Mucosa of gallbladder (tissue), 1 donor: ENCODE measurements at places on chromosomes 11 and 22.

DNA sequence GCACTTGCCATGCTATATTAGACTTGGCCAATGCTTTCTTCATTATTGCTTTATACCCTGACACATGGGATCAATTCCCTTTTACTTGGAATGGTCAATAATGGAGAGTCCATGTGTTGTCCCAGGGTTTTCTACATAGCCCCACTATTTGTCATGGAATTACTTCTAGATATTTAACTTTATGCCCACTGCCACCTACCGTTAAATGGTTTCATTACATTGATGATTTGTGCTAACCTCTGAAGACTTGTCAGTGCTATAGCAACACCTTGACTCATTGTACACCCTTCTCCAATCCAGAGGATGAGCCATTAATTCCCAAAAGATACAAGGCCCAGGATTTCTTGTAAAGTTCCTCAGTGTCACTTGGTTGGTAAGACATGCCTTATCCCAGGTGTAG is 31.4 kb upstream of the SLC22A25 start:
- no peak for DNase-seq

DNA sequence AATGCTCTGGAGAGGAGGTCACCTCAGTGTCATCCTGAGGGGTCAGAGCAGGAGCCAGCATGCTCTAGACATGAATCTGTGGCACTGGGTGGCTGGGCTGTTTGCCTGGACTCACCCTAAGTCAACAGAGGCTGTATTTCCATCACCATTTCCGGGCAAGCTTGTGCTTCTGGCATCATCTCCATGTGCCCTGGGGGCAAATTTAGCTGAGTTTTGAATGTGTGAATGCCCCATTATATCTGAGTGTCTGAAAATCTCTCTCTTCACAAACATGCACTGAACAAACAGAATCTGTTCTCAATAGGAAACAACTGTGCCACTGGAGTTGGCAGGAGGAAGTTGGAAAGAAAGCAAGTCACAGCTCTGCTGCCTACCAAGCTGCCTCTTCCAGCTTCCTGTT is 356.2 kb downstream of the GRM5 start:
- DNase-seq = peak; percentile 47

DNA sequence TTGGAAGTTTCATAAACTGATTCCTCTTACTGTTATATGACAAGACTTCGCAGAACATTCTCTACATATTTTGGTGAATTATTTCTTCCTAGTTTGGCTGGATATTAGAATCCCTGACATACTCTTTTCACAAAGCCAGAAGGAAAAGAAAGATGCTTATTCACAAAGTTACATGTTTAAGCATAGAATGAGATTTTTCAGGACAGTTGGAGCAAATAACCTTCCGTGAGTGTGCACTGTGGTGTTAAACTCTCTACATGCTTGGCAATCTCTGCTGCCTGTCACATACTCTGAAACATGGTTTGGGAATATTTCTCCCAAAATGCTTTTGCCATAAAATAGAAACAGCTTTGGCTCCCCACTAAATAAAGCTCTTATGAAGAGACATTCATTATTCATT is 230.0 kb upstream of the MTNR1B start:
- no peak for DNase-seq

- no peak for DNase-seq
Observed at GRCh38 chr11:92443199-92443598, 218.6 kb downstream of the FAT3 start.

DNA sequence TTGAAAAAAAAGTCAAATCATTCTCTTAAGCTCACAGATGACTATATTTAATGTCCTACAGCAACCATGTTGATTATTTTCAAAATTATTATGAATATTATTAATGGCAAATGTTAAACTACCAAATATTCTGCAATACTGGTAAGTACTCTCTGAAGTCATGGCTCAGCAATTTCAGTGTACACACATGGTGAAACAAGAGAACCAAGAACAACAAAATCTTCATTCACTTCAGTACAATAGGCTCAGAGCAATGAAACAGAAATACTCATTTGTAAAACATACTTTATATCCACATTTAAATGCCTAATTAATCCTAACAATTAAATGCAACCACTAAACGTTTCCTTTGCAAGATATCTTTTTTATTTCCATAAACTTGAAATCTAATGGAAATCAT is 347.2 kb downstream of the TTC28 start:
- no peak for DNase-seq

DNA sequence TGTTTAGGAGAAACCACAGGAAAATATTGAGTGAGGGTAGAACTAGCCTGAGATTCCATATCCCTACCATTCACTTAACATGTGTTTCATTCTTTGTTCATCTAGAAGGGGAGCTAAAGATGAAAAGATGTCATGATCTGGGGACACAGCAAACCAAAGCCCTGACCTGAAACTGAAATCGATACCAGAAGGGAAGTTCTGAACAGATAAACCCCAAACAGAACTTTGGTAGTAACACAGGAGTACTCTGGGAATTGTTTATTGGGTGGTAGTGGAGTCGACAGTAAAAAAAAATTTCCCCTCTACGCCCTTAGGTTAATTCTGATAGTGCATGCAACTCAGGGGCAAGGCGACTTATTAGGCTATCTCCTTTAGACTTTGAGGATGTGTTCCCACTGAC is 27.2 kb downstream of the OR2AT4 start:
- DNase-seq = no peak

GRCh38 chr11:110828086-110828485 is 115.8 kb upstream of the ARHGAP20 start:
- no peak for DNase-seq

GRCh38 chr22:31039393-31039792 is 41.7 kb upstream of the SMTN start:
- DNase-seq = peak; percentile 41

GRCh38 chr11:110526323-110526722 is 96.6 kb downstream of the FDX1 start:
- no peak for DNase-seq

DNA sequence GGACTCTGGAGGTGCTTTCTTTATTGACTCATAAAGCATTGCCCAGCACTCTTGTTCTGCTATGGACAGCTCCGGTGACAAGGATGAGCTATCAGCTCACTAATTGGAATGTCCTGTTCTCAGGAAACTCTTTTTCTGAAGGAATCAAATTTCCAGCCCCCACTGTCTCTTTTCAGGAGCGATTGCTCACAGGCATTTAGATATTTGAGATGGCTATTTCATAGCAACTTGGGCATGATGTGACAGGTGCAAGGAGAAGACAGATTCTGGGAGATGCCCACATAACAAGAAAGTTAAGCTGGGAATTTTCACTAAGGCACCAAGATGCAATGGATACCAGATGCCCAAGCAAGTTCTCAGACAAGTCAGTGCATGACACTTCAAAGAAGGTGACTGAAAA is 123.4 kb upstream of the CSNK2A3 start:
- DNase-seq = no peak

GRCh38 chr22:37345863-37346504 is 63.7 kb downstream of the CYTH4 start:
- DNase-seq = peak; percentile 51

GRCh38 chr22:36585841-36586240 is 56.9 kb upstream of the EIF3D start:
- no peak for DNase-seq

DNA sequence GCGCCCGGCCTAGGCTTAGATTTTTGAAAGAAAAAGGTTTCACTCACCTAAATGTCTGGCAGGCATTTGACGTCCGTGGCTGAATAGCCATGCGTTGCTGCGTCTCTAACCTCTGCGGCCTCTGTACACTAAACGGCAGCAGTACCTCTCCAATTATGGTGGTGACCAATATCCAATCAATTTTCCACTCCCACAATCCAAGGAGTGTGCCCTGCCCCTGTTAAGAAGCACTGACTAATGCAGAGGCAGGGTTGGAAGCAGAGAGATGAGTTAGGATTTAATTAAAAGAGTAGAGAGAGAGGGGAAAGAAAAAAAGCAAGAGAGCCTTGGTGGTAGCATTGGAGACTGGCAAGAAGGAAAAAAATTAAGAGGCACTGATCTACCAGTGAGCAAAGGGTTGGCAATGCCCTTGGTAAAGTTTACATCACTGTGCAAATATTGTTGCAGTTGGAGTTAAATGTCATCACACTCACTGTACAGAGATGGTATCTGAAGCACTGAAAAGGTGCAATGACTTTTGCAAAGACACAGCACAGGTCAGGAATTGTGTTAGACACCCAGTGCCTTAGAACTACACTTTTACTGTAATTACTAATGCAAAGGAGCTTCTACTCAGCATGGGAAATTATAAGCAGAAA is 526.7 kb downstream of the NTM start:
- no peak for DNase-seq

DNA sequence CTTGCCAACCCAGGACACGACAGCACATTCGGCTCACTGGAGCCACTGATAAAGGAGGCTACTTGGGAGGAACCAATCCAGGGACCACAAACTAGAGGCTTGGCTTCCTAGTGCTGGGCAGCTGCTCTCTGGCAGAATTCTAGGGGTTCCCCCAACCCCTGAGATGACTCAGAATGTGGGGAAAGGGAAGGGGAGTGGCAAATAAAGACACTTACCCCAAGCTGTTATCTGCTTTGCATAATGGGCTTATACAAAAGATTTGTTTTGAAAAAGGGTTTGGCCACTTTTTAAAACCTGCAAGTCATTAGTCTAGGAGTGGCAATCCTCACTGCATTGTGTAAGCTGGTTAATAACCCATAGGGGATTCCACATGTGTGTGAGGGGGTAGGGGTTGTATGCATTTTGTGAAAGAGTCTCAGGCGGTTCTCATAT is 64.1 kb upstream of the LMO1 start:
- no peak for DNase-seq

GRCh38 chr11:14974515-14975251 is 2.5 kb upstream of the CALCA start:
- DNase-seq = peak; percentile 23

DNA sequence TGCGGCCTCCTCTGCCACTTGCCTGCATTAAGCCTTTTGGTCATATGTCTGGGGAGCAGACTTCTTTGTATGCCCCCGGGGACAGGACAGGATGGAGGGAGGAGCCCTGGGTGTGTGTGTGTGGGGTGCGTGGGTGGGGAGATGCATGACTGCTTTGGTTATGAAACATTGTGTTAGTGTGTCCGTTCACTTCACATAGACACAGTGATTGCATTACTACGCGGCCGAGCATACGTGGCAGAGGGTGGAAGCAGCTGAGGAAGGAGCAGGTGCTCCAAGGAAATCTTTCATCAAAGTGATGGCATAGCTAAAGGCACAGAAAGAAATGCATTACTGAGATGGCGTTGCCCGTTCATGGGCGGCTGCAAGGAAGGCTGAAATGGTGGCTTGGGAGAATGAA is 260.4 kb downstream of the ST3GAL4 start:
- DNase-seq = no peak

- no peak for DNase-seq
Observed at GRCh38 chr11:13315517-13316432, 38.2 kb downstream of the BMAL1 start.

- peak; percentile 66 for DNase-seq
Observed at GRCh38 chr11:11813288-11813962, 28.3 kb upstream of the USP47 start.

GRCh38 chr11:17780668-17781067 is 46.1 kb downstream of the KCNC1 start:
- no peak for DNase-seq

DNA sequence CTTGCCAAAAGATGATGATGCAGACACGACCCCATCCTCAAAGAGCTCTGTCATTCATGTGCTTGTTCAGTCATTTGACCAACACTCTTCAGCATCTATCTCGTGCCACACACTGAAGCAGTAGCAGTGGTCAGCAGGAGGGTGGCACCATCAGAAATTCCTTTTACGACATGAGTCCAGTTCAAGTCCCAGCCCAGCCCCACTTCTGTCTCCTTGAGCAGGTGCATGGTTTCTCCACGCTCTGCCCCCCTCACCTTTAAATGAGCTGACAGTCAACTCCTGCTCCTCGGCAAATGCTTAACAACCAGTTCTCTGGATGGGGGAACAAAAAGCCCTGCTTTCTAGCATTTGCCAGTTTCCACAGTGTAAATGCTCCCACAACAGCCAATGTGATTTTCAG is 60.9 kb downstream of the SYN3 start:
- DNase-seq = no peak

DNA sequence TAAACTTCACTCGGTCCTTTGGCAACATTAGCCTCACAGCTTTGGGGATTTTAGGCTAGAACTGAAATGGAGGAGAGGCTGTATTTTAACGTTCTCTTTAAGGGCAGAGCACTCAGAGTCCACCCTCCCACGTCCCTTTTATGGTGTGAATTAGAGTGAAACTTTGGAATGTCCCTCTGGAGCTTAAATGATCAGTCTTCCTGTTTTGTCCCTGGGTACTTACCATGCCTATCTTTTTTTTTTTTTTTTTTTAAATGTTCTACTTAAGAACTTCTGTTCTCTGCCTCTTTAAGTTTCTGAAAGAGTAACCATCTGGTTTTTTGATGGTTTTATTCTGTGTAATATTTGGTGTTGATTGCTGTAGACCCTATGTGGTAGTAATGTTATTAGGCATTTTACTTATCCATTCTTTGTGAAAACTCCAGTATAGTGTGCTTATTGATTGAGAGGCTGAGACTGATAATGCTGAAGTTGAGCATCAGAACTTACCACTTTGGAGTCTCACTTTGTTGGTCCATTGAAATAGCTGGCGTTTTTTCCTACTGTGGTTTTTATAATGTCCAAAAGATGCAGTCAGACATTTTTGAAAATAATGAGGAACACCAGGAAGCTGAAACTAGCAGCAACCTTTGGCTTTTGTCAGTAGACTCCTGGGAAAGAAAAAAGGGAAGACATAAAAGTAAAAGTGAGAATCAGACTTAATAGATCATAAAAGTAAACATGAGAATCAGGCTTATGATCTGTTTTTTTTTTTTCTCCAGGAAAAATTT is 11.6 kb downstream of the UVRAG start:
- DNase-seq = no peak

DNA sequence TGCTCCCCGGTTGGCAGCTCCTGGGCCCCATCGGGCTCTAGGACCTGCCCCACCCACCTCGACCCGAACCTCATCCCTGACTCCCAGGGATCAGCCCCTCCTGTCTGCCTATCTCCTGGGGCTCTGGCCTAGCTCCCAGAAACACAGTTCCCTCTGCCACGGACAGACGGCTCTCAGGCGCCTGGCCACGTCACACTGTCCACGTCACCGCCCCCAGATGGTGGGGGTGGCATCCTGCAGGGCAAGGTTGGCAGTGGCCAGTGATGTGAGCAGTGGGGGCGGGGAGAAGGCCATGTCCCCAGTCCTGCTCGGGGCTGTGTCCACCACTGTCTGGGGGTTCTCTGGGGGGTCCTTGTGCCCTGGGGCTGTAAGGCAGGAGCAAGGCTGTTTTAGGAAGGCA is 29.2 kb downstream of the SYT7 start:
- no peak for DNase-seq
